ENCODE measurements at places on chromosomes 2 and 18.

DNA sequence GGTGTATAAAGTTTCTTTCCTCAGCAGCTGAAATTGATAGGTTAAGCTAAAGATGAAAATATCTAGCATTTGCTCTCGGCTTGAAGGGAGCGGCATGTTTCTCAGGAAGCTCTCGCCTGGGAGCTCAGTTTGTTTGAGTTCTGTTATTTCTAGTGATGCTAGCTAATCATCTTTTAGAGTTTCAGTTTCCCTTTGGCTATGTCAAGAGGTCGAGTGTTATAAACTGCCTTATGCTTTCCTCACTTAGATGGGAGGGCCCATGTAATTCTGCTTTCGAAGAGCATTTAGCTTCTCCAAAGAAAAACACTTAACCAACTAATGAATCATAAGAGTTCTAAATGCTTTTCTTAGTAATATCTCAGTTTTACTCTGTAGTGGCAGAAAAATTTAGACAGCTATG is 33.6 kb downstream of the PLCL1 start:
- DNase-seq: no peak

DNA sequence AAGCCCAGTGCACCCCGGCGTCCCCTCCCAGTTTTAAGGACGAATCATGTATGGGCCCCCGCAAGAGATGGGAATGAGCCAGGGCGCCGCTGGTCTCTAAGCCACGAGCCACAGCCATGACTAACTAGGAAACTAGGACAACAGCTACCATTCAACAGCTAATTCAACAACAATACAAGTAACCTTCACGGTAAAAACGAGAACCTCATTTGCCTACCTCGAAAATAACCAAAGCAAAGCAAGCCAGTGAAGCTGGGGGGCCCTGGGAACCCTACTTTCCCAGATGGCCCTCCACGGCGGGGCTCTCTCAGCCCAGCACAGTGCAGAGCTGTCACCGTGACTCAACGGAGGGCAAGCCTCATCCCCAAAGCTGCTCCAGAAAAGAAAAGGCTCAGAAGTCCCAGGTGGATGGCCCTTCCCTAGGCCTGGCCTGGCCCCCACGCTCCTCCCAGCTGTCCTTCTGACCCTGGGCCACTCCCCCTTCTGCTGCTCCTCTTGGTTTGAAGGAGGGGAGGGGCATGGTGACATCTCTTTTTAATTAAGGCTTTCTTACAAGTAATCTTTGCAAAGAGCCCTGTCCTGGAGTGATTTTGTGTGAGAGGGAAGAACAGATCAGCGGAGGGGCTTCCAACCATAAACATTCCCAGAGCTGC is 126.3 kb downstream of the HDAC4 start:
- peak; percentile 43 for DNase-seq

DNA sequence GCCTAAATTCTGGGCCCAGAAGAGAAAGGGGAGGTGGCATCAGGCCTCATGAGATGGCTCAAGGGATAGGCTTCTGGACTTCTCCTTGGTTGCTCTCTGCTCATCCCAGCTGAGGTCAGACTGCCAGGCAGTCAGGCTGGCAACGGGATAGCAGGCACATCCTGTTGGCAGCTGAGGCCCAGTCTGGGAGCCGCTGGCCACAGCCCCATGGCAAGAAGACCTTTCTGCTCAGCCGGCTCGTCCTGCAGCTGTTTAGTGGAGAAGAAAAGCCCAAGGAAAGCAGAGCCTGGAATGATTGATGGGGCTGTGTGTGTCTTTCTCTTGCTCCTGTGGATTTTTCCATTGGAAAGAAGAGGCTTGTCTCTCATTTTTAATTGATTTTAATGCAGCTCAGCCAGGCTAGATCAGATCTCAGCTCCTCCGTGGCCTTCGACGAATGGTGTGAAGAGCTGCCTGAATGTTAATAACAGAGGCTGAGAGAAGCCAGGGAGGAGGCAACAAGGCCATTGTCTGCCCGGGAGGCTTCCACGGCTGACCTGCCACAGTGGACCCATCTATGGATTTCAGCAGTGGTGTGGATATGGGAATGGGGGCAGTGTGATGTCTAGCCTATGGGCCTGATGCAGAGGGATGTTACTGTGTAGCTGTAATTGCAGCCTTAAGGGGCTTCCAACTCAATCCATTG is 99.5 kb downstream of the HS1BP3 start:
- no peak for DNase-seq

- DNase-seq: peak; percentile 46
Measured at GRCh38 chr2:113370478-113371091, 66.9 kb upstream of the ZNG1B start.

Measured in fibroblast of skin of left quadriceps (primary cell).